NCI-H524 treated with DMSO at 0.1 percent for 48 hours (cell line): ENCODE measurements at places on chromosomes 2 and 18.

- DNase-seq = no peak
Observed at GRCh38 chr2:23776021-23776420, 150.9 kb downstream of the ATAD2B start.

DNA sequence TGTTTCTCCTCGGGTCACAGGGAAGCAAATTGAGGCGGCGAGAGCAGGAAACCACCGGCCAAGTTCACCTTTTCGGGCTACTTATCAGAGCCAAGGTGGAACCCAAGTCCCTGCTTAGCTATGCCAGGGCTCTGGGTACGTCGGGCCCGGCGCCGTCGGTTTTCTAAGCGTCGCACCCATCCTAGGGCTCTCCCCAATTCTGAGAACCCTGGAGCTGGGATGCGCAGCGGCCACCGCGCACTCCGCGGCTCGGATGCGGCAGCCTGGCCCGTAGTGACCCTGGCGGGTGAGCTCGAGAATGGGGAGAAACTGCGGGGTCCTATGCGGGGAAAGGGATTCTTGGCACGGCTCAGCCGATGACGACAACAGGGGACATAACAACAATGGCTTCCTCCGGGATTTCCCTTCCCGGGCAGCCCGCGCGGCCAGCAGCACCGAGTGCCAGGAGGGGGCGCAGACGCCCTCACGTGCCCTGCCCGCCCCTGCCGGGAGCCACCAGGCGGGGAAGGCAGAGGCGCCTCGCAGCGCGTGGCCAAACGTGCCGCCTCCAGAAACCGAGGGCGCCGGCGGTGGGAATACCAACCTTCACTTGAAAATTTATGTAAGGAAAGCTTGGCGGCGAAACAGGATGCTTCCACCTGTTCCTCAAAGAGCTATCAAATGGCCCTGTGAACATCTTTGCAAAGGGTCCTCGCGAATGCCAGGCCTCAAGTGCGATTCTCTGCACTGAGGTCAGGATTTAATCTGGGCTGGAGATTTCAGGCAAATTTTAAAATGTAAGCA is 2.1 kb upstream of the SLC30A3 start:
- DNase-seq = peak; percentile 15

- DNase-seq = no peak
Observed at GRCh38 chr2:149657401-149658040, 69.9 kb upstream of the MMADHC start.

DNA sequence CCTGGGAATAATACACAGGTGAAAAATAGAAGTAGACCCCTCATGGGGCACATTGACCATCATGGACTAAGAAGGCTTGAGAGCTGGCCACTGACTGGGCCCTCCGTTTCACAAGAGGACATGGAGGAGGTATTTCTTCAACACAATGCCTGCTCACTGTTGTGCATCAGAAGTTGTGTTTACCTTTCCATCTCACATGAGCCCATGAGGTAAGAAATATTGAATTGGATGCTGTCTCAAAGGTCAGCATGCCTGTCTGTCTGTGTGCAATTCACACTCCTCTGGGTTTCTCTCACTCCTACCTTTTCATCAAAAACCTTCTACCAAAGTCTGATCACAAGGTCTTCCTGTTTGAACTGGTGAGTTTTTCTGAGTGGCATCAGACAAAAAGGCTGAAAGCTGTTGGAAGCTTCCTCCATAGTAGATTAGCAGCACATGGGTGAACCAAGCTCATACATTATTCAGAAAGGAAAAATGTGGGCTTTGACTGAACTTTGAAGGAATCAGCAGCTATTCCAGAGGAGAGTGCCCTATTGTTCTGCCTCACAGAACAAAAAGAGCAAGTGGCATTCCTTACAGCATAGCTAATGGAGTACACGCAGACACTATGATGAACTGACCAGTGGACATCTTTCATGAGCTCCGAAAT is 143.2 kb upstream of the RND3 start:
- DNase-seq = no peak

GRCh38 chr2:174193737-174194136 is 54.6 kb downstream of the OLA1 start:
- DNase-seq = no peak

GRCh38 chr18:65411061-65411460 is 339.8 kb upstream of the CDH7 start:
- peak; percentile 62 for DNase-seq

DNA sequence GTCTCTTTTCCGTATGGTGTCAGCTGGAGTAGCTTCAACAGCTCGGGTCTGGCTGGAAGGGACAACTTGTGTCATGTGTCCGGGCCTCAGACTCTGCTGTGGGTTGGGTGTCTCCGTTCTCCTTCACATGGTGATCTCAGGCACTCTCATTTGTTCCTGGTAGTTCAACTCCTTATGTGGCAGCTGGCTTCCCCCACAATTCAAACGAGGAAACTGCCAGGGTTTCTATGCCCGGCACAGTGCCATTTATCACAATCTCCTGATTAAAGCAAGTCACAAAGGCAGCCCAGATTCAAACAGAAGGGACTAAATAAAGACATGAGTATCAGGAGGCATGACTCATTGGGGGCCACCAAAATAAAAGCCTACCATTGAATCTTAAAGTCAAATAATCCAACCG is 22.7 kb downstream of the MRO start:
- DNase-seq = no peak

DNA sequence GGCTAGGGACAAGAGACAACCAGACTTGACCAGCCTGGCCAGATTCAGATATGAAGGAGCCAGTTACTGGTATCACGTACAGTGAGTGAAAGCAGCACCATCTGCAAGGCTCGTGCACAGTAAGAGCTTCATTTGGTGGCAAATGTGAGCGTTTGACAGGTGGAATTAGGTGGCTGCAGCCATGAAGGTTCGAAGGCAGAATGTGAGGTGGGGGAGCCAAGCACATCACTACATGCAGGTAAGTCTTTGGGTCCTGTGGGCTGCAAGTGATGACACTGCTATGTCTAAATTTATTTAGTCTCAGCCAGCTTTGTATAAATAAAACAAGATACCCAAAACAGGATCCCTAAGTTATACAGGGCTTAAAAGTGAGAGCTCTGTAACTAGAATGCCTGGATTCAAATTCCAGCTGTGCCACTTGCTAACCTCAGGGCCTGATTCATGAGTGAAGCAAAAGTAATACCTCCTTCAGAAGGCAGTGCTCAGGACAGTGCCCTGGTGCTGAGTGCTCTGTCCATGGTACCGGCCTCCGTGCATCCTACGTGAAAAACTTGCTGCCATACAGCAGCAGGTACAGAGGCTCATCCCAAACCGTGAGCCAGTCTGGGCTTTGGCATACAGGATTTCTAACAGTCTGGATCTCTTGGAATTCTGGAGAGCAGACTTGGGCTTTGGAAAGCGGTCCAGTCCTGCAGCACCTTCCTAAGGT is 18.6 kb downstream of the DDX18 start:
- no peak for DNase-seq

- DNase-seq = no peak
Observed at GRCh38 chr2:68746408-68746807, 11.8 kb downstream of the ARHGAP25 start.
